Hematopoietic multipotent progenitor cell treated with erythropoietin and hydrocortisone succinate and interleukin-3 and kit ligand, for 6 days (in vitro differentiated cells): ENCODE measurements at places on chromosomes 16 and 17.

- DNase-seq = no peak
These were observed 139.9 kb upstream of the HLF start for GRCh38 chr17:55124730-55125360.

DNA sequence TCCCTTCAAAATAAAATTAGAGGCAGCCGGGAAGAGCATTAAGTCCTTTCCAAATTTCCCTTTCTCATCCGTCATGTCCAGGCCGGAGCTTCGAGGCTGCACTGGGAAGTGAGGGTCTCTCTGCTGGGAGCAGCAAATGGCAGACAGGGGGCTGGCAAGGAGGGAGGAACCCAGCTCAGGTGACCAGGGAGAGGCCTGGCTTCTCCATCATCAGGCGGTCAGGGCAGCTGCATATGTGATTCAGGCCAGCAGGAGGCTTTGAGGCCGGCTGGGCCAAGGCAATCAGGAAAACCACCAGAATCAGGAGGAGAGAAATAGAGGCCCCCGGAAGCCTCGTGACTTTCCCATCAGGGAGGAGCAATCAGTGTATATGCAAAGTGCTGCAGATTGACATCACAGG lies 85.0 kb upstream of the RPL38 start:
- DNase-seq = no peak

DNA sequence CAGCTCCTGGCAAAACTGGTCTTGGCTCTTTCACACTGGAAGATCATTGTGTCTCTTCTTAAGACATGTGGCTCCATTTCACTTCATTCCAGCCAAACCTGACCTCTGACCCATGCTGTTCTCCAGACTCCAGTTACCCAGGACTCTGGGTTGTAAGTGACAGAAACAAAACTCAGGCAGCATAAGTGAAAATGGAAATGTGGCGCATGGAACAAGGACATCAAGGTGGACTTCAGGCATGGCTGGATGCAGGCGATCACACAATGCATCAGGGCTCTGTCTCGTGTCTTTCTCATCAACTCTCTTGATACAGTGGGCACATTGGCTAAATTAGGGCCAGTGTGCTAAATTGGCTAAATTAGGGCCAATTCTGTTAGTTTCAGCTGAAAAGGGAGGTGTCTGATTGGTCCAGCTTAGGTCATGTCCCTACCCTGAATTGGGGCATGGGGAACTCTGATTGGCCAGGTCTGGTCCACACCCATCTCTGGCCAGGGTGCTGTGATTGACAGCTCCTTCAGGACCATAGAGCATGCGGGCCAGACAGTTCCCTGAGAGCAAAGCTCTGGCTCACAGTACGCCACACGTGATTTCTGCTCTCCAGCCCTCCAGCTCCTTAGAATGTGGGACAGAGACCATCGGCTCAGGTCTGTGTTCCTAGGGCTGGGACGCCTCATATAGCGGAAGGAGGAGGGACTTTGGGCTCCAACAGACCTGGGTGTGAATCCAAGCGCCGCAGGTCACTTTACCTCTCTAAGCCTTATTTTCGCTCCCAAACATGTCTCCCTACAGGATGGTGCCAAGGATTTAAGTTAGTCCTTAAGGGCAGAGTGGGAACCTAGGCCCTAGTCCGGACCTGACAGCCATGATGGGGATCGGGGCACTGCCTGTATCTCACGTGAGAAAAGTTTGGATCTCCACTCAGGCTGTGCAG lies 17.5 kb downstream of the SOCS1 start:
- no peak for DNase-seq

GRCh38 chr17:59858167-59858816 lies 34.5 kb downstream of the TUBD1 start:
- no peak for DNase-seq

GRCh38 chr17:1137465-1137894 lies 42.3 kb downstream of the ABR start:
- DNase-seq = peak; percentile 56
